ENCODE measurements at places on chromosomes 16 and 17.

DNA sequence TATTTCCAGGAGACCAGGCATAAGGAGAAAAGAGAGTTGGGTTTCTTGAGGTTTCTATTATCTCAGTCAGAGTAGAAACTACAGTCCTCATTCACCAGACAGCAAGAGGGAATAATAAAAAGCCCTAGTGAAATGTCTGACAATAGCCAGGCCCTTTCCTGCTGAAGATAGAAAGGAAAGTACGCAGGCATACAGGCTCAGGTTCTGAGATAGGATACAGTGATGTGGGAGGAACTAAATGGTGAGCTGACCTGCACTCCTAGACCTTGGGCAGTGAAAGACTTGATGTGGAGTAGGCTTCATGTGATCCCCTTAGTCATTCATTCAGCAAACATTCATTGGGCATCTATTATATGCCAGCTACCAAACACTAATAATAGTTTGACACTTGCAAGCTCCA lies 14.9 kb downstream of the ZNF821 start:
- no peak for DNase-seq

DNA sequence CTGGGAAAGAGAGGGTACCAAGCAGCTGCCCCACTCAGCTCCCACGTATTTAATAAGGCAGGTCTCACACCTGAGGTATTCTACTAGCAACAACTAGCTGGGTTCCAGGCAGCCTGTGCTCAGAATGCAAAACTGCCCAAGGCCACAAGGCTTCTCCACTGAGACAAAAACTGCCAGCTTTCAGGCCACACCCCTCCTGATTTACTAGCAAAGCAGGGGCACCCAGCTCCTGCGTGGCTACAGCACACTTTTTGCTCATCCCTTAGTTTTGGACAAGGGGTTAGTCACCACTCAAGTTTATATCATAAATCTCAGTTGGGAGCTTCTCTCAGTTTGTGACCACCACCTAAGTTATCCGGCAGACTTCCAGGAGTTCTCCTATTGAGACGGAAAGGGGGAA lies 494.6 kb downstream of the CDH11 start:
- DNase-seq, result no peak

GRCh38 chr17:4004517-4005295 lies 40.5 kb upstream of the ATP2A3 start:
- DNase-seq, result no peak

DNA sequence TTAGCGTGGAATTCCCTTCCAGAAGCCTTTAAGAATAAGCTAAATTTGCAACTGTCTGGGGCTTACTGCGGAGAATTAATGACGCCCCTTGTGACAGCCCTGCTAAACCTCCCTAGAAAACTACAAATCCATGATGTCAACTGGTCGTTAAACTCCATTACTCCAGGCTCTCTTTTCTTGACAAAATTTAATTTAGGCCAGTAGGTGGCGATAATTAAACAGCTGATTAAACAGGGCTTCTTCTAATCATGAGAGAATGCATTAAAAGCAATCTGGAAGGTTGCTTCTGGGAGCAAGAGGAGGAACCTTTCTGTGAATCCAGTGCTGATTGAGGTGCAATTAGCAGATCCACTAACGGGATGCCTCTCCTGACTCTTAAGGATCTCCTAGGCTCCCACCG lies 8.1 kb upstream of the NLRP1 start:
- peak; percentile 4 for DNase-seq

DNA sequence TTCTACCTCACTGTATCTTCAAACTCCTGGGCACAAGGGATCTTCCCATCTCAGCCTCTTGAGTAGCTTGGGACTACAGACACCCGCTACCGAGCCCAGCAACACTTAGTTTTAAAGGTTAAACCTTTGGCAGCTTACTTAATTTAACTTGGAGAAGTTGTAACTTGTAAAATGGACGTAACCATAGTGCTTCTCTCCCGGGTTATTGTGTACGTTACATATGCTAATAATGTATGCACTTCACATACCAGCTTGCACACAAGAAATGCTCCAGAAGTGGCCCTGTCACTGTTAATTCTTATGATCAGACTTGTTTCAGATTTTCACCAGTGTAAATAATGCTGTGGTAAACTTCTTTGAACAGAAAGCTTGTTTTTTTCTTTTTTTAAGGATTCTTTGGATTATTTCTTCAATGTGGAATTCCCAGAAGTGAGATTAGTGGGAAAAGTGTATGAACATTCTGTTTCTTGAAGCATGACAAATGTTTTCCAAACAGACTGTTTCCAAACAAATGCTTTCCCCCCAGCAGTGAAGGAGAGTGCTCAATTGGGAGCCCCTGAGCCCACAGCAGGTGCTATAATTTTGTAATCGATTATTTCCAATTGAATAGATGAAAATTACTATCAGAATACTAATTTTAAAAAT lies 61.5 kb downstream of the EPN2 start:
- no peak for DNase-seq

- no peak for DNase-seq
Measured at GRCh38 chr16:162271-162991, 3.3 kb upstream of the HBM start.

GRCh38 chr16:71676236-71676635 lies 48.3 kb downstream of the PHLPP2 start:
- no peak for DNase-seq

DNA sequence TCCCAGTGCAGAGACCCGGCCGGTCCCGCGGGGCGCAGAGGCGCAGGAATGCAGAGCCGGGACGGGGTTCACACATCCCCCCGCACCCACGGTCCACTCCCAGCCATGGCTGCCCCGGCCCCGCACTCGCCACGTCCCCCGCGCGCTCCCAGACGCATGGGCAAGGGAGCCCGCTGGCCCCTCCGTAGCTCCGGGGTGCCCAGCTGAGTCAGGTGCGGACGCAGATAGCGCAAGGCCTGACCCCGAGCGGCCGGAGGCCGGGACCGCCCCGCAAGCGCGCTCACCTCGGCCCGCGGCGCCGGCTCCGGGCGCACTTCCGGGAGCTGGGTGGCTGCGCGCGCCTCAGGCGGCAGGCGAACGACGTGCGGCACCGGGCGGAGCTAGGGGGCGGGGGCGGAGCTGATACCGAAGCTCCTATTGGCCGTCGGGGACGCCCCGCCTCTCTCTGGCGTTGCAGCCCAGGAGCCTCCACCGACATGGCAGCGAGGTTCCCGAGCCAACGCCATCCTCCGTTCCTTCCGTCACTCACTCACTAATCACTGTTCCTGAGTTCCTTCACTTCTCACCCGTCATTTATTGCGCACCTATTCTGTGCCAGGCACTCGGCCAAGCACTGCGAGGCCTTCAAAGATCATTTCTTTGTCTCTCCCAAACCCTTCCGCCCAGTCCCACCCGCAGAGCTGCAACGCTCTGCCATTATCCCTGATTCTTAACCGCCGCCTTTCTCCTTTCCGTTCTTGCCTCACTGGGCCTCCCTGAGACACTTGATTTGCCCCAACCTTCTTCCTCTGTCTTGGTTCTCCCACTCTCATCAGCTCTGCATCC lies at the start of gene ZNF18:
Gene ZNF18, minus strand, starts transcription at position 329 of the 825 bp plus-strand sequence. CDS start 4,646 bp downstream, outside the sequence.
- DNase-seq, result peak; percentile 74

- no peak for DNase-seq
Measured at GRCh38 chr16:19882186-19882585, 2.5 kb downstream of the GPRC5B start.

- no peak for DNase-seq
Measured at GRCh38 chr16:76207270-76207669, 69.9 kb upstream of the CNTNAP4 start.

DNA sequence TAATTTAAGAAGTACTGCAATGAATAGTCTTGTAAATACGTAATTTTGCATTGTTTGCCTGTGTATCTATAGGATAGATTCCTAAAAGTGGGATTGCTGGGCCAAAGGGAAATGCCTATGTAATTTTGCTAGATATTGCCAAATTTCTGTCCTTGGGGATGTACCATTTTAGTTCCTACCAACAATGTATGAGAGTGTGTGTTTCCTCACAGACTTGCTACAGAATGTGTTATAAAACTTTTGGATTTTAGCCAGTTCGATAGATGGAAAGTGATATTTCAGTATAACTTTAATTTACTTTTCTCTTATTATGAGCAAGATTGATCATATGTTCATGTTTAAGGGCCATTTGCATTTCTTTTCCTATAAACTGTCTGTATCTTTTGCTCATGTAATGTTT lies 8.3 kb downstream of the TANGO6 start:
- no peak for DNase-seq

GRCh38 chr16:66979011-66979717 lies 9.2 kb upstream of the CES4A start:
- DNase-seq, result no peak

GRCh38 chr17:62073993-62074392 lies 8.9 kb upstream of the MED13 start:
- no peak for DNase-seq

- no peak for DNase-seq
Measured at GRCh38 chr16:57923841-57924240, 47.1 kb downstream of the CNGB1 start.

DNA sequence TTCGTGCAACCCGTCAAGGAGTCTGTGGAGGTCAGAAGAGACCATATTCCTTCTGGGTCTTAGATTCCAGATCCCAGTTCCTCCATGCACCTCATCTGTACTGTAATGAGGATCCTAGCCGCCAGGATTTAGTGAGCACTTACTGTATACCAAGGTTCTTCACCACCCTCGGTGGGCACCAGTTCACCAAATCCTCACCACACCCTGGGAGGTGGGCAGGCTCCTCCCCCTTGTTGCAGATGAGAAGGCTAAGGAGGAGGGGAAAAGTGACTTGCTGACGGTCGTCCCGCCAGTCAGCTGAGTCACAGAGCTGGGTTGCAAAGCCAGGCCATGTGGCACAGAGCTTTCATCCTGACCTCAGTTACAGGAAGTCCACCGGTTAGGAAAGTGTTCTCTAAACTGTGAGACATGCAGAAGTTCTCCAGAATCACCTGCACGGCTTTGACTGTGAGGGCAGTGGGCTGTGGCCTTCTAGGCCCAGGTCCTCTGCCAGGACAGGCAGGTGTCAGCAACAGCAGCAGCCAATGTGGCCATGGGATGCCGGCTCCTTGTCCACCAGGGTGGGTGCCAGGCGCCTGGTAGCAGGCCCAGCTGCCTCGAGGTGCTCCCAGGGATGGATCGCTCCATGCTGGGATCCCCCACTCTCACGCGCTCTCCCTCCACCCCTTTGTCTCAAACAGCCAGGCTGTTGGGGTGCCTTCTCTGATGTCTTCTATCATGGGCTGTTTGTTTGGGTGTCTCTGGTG lies 240.3 kb upstream of the GSE1 start:
- DNase-seq, result no peak

DNA sequence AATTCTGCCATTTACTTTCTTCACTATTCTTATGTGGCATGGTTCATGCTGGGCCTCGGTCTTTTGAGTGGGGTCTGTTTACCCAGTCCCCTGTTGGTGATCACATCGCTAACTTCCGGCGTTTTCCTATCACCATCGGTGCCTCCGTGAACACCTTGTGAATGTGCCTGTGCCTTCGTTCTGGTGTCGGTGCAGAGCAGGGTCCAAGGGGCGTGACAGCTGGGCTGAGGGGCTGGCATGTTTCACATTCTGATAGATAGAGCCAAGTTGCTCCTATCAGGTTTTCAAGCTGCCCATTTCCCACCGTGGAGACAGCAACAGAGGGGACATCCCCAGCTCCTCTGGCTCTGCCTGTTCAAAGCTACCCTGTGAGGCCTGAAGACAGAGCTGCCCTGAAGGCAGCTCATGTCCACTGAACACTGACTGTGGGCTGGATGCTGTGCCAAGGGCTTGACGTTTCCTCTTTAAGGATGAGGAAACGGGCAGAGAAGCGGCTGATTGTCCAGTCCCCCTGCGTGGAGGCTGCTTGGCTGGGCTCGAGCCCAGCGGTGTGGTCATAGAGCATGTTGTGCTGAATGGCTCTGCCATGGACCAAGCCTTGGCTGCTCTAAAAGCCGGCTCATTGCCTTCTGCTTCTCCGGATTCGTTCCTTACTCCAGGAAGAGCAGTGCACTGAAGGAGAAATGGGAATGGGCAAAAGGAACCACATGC lies 17.0 kb downstream of the DHODH start:
- no peak for DNase-seq

DNA sequence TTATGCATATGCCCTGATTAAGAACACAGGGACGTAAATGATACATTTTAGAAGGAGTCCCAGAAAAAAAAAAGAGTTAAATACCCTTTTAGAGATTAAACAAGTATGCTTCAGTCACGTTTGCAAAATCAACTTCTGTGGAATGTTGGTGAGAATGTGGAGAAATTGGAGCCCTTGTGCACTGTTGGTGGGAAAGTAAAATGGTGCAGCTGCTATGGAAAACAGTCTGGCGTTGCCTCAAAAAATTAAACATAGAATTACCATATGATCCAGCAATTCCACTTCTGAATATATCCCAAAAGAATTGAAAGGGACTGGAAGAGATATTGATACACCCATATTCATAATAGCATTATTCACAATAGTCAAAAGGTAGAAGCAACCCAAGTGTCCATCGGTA lies 26.5 kb downstream of the RHBDL3 start:
- DNase-seq, result no peak

GRCh38 chr17:74739227-74739831 lies 2.3 kb downstream of the RAB37 start:
- DNase-seq, result no peak

- no peak for DNase-seq
Measured at GRCh38 chr17:2419486-2419885, 18.6 kb upstream of the MNT start.

- no peak for DNase-seq
Measured at GRCh38 chr16:65213866-65214595, 92.2 kb upstream of the CDH11 start.

DNA sequence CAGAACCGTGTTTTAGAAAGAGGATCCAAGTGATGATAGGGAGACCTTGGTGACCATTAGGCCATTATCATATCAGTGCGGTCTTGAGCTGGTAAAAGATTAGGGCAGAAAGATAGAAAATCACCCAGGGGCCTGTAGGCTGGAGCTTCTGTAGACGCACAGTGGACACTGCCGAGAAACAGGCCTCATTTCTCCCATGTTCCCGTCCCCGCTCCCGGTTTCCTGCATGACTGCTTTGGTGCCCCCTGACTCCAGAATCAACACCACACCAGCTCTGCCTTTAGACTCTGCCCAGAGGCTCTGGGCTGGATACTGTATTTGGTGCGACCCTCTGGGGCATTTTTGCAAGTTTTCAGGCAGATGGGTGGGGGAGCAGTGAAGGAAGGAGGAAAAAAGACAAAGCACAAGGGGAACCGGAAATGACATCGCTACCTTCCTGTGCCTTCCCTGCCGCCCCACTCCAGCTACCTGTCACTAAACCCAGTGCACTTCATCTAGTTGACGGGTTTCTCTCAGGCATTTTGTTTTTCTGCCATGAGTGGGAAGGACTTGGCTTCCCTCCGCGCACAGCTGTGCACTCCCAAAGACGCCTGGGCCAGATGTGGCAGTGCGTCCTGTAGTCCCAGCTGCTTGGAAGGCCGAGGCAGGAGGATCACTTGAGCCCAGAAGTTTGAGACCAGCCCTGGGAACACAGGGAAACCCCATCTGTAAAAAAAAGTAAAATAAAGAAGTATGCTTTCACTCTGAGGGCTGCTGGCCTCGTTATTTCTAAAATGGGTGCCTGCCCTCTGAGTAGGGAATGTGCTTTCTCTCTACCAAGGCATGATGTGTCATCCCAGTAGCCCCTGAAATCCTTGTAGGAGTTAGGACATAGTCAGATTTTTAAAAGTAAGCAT lies 214.1 kb downstream of the RPTOR start:
- DNase-seq, result no peak

- DNase-seq, result no peak
Measured at GRCh38 chr17:8188263-8188839, 1.6 kb downstream of the BORCS6 start.
